ENCODE measurements at places on chromosomes 5 and 9.

GRCh38 chr5:14576206-14576605, 5.4 kb upstream of the OTULINL start:
- DNase-seq: no peak

DNA sequence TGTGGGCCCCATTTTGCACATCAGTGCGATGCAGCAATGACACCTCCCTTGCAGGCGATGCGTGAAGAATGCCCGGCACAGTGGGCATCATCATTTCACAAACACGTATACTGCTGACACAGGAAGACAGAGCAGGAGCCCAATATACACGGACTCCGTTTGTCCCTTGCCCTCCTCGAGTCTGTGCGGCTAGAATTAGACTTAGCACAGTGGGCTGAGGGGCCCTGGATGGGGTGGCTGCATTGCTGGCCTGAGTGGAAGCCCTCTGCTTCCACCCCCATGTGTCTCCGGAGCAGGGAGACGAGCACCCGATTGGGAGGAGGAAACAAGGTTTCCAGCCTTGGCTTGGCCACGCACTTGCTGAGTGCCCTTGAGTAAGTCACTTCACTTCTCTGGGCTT, 40.8 kb downstream of the GSN start:
- DNase-seq: no peak

- DNase-seq: peak; percentile 37
Observed at GRCh38 chr9:121261107-121261460, 6.9 kb upstream of the GSN start.

GRCh38 chr5:36763454-36763853, 113.1 kb upstream of the NIPBL start:
- no peak for DNase-seq

DNA sequence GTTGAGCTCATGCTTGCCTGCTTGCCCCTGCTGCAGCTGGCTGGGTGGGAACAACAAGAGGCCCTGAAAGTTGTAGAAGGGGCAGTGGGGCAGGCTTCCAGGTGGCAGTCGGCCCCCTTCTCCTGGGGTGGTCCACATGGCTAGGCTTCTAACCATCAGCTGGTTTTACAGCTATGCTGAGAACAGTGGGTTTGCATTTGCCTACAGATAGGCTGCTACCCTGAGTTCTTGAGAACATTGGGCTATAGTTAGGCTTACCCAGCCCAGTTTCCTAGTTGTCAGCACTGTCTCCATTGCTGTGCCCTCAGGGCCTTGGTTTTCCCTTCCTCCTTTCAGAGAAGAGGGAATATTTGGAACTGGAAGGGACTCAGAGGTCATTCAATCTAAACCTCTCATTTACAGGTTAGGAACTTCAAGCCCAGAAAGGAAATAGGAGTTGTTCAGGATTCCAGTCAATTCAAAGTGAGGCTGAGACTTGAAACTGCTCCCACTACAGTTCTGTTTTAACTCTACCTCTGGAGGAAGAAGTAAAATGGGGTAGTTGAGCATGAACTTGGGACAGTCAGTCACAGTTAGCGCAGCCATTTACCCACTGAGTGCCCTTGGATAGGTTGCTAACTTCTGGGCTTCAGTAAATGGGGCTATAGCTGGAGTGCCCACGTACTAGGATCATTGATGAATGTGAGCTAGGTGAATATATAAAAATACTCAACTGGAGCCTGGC, 11.5 kb downstream of the LARP1 start:
- no peak for DNase-seq

DNA sequence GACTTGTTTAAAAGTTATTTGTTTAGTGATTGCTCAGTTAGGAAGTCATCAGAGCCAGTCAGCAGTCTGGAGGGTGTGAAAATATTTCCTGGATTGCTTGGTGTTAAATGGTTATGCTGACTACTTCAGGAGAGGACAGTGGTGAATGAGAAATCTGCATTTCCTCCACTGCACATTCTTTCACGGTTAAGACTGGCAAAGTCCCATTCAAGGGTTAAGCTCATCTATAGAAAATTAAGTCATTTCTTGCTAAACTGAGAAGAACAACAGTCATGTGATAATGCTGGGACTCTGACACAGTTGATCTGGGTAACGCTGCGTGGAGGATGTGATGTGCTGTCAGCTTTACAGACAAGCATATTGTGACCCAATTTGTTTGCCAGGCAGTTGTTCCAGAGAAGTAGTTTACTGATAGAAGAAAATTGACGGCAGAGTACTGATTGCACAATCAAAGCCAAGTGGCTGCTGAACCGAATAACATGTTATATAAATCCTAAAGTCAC, 80.4 kb downstream of the GRAMD2B start:
- DNase-seq: peak; percentile 53

DNA sequence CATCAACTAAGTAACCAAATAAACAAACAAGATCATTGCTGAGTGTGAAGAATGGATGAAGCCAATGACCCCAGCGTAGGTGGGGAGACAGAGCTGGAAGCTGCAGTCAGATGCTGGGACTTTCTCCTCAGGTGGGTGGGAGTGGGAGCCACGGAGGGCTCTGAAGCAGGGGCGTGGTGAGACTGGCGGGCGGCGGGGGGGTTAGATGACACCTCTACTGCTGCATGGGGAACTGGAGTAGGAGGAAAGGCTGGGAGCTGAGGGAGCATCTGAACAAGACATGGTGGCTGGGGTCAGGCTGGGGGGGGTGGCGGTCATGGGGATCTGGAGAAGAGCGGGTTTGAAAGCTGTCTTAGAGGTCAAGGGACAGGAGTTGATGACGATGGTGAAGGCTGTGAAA, 193.8 kb downstream of the C9orf50 start:
- no peak for DNase-seq

- DNase-seq: peak; percentile 54
Observed at GRCh38 chr9:136011703-136012496, 50.7 kb upstream of the UBAC1 start.

DNA sequence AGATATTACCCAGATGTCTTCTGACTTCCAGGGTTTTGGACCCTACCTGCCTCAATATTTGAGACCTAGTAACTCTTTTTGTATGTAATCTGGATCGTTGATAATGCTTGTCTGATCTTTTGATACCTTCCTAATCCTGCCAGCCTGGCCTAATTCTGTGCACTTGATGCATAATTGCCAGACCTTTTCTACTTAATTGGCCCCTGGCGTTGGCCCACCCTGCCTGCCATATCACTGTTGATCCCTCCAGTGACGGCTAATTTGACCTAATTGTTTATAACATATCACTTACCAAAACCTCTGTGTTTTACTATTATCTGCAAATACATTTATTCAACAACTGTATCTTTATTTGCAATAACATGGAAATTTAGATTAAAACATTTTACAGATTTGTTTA, 49.0 kb downstream of the SLC44A1 start:
- DNase-seq: no peak
